Panc1 (cell line): ENCODE measurements at places on chromosomes 6 and 20.
A peak's percentile ranks its signal among the peaks of the same experiment; 100 is the strongest.

DNA sequence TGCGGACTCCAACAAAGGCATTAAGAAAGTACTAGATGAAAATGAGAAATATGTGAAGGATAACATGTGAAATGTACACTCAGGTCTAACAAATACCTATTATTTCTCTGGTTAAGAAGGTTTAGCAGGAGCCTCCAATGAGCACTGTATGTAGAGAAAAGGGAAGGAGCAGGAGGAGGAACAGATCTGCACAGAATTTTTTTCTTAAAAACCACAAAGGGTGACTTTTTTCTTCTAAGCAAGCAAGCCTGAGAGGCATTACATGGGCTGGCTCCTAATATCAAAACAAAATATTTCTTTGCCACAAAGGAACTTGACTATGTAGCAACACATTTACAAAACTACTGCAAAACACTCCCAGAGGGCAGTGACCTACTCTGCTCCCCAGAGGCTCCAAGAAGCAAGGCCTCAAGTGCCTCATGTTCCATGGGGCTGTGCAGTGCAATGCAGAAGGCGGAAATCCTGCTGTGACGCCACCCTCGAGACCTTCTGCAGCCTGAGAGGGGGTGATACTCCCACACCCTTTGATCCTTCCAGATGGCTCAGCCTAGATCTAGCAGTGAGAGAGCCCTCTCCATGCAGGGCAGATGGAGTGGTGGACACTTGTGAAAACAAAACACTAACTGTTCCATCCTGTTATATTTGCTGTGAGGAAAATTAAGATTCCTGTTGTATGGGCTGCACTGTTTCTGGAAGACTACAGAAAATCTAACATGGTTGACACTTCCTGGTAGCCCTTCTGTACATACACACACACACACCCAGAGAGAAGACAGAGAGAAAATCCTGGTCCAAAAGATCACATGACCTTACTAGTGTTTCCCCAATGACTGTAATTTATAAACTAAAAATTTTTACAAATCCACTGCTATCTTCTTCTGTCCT, 36.0 kb upstream of the SMIM29 start:
- H3K36me3 ChIP-seq = no peaks in the 10 kb centered on the region; the same call in 1 of the 2 replicates
- DNase-seq = no peak
- no peak overlapping the region for H3K27ac ChIP-seq
- no peak overlapping the region for H3K4me3 ChIP-seq

DNA sequence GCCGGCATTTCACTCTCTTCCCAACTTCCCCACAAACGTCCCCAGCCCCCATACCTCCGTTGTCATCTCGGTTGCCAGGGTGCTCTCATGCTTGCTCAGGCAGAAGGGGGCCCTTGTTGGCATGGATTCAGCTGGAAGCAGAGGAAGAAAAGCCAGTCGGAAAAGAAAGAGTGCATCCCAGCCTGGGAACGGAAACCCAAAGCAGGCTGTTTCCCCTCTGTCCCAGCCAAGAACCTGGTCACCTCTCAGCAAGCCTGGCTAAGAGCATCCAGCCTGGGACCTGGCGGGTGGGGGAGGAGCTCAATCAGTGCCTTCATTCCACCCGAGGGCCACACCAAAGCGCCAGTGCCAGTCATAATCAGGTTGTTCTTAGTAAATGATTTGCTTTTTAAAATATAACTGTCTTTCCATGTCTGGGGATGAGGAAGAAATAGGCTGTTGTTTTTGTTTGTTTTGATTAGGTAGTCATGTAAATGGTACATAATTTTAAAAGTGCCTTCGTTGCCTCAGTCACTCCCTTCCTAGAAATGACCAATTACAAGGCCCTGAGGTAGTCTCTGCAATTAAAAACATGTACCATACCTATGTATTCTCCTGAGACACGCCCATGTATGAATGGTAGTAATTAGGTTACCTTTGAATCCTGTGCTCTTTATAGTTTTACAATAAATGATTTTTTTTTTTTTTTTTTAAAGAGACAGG, 21.1 kb downstream of the CHMP4B start:
- DNase-seq = no peak
- no peak overlapping the region for H3K27ac ChIP-seq
- H3K4me1 ChIP-seq = peaks cover 9% of the 10 kb centered on the region; the same call in 1 of the 2 replicates
- H3K36me3 ChIP-seq = no peaks in the 10 kb centered on the region
- no peaks in the 10 kb centered on the region for H3K27me3 ChIP-seq

GRCh38 chr20:10093087-10093591, 58.4 kb downstream of the ANKEF1 start:
- no peaks in the 10 kb centered on the region for H3K36me3 ChIP-seq
- no peak for DNase-seq
- peaks cover 4% of the 10 kb centered on the region; the same call in 1 of the 2 replicates for H3K4me1 ChIP-seq
- no peaks in the 10 kb centered on the region for H3K27me3 ChIP-seq
- no peak overlapping the region for H3K4me3 ChIP-seq

DNA sequence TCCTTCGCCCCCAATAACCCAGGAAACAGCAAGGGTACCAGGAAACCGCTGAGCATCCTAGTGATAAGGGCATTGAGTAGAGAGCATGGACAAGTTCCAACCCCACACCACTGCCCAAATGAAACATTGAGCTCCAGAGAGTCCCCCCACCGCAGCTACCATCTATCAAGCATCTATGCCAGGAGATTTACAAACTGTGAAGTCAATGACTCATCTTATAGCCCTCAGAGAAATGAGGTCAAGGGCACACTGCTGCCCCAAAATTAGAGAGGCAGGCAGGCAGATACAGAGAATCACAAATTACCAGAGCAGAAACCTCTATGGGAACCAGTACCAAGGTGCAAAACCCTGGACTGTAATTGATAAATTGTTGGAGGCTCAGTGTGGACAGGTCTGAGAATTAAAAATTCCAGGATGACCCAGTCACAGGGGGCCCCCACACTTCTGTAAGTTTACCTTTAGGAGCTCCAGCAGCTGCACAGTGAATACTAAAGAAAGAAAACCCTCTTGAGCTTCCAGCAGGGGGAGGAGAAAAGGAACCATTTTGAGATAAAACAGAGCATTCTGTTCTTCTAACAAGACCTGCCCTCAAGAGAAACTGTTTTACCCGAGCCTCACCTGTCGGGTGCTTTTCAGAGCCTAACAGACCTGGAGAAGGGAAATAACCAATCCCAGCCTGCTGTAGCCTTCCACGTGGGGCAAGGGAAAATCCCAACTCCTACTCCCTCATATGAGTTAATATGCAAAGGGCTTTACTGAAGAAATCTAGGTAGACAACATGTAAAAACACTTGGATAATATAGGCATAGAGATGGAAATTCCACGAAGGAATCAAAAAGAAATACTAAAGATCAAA, 118.0 kb upstream of the ARID1B start:
- H3K27ac ChIP-seq = peak overlapping the region; percentile 13; the same call in 1 of the 2 replicates
- no peaks in the 10 kb centered on the region for H3K36me3 ChIP-seq

DNA sequence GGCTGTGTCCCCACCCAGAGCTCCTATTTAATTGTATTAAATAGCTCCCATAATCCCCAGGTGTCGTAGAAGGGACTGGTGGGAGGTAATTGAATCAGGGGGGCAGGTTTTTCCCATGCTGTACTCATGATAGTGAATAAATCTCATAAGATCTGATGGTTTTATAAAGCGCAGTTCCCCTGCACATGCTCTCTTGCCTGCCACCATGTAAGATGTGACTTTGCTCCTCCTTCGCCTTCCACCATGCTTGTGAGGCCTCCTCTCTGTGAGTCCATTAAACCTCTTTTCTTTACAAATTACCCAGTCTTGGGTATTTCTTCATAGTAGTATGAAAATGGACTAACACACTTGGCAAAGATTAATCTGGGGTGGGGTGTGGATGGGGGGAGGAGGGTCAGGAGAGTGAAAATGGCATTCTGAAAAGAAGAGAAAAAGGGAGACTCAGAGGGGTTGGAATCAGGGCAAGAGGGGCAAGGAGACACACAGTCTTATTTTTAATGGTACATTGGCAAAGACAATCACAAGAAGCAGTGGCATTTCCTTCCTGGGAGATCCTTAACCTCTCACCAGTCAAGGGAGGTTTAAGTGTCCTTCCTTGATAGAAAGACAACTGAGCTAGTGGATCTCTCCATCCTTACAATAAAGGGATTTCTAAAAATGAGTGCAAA, 37.5 kb upstream of the NOX3 start:
- no peaks in the 10 kb centered on the region for H3K27me3 ChIP-seq
- peaks cover 5% of the 10 kb centered on the region; the same call in 1 of the 2 replicates for H3K4me1 ChIP-seq
- DNase-seq = no peak
- peak overlapping the region; percentile 5; the same call in 1 of the 2 replicates for H3K27ac ChIP-seq

GRCh38 chr20:23122796-23123655, 36.9 kb upstream of the CD93 start:
- no peaks in the 10 kb centered on the region for H3K27me3 ChIP-seq
- no peak overlapping the region for H3K27ac ChIP-seq
- no peak for DNase-seq
- H3K4me3 ChIP-seq = no peak overlapping the region
- no peaks in the 10 kb centered on the region for H3K4me1 ChIP-seq
- H3K36me3 ChIP-seq = no peaks in the 10 kb centered on the region

DNA sequence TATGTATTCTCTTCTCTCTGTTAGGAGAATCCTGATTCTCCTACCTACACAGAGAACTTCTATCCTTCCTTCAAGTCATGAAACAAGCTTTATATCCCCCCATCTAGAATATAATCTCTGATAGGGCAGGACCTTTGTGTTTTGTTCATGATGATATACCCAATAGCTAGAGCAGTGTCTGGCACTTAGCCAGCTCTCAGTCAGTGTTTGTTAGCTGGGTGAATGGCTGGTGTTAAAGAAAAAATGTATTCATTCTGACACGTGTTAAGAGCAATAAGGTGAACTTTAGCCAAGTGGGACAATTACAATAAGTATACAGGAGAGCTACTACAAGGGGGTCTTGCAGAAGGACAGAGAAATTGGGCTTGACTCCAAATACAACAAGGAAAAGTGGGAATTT, 34.3 kb upstream of the TNFRSF21 start:
- H3K27me3 ChIP-seq = no peaks in the 10 kb centered on the region; the same call in 1 of the 2 replicates
- no peaks in the 10 kb centered on the region for H3K36me3 ChIP-seq
- H3K4me3 ChIP-seq = no peak overlapping the region
- H3K27ac ChIP-seq = no peak overlapping the region

DNA sequence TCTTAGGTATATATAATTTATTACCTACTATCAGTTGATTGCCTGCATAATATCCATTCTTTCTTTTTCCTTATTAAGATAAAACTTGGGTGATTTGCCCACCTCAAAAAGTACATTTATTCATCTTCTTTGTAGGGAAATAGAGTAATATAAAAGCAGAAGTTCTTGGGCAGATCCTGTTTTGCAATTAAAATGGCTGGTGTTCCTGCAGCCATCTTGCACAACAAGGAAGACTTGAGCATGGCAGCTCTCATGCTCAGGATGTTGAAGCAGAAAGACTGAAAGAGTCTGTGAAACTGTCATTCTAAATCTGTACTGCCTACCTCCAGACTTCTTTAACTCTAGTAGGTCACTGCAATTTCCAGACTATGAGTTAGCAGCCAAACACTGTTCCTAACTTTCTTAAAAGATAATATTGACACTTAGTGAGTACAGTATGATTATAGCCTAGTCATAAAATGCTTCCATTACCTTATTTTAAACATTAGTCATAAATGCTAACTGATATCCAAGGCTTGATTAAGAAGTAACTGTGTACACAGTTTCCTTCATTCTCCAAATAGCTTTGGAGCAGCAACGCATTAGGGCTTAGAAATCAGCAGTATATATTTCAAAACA, 24.6 kb upstream of the HTR1B start:
- H3K27me3 ChIP-seq = no peaks in the 10 kb centered on the region
- no peak overlapping the region for H3K27ac ChIP-seq
- DNase-seq = no peak
- no peaks in the 10 kb centered on the region; the same call in 1 of the 2 replicates for H3K4me1 ChIP-seq
- no peaks in the 10 kb centered on the region for H3K36me3 ChIP-seq
